ENCODE measurements at places on chromosomes 3 and 15.

GRCh38 chr3:178485756-178486155, 50.5 kb upstream of the KCNMB2 start:
- no peak for DNase-seq

DNA sequence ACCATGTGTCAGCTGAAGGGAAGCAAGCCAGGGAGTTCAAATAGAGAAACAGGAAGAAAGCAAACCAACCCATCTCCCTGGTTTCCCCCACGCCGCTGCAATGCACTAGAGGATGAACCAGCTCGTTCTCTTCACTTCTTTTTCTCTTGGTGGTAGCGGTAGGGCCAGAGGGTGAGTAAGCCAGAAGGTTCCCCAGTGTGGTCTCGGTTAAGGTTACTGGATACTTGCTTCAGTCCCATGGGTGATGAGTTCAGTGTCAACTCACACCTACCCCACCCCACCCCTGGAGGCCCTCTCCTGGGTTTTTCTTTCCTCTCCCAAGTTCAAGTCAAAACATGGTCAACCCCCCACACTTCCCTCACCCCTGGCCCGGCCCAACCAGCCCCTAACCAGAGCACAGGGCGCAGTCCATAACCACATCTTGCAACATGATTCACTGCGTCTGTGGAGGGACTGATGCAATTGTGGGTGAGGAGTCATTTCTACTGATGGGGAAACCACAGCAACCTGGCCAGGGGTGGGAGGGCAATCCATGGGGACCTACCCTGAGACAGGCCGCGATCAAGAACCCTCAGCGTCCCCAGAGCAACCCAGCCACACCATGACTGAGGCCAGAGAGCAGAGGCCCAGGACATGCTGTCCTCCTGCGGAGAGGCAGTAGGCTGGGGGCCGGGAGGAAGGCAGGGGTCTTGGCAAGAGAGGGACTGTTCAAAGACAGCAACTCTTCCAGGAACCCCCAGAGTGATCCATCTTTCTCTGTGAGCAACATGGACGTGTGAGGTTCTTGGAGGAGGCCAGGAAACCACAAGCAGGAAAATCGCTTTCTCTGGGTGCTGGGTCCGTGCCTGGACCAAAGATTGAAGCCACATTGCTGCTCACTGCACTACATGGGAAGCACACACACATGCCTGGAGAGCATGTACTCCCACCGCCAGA, 276.6 kb downstream of the UACA start:
- no peak for DNase-seq

DNA sequence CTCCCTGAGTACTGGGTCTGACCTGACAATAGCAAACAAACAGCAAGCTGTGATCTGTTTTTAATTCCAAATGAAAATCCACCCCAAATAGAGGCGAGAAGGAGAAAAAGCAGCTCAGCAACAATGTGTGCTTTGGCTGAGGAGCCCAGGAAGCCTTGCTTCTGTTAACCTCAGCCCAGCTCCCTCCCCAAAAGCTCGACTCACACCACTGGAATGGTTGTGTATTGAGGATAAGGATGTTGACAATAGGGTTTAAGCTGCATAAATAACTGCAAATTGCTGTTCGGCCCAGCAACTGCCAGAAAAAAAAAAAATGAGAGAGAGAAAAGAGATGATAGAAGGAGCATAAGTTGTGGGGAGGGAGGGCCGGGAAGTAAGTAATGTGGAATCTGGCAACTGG, 104.0 kb upstream of the TBC1D5 start:
- no peak for DNase-seq

DNA sequence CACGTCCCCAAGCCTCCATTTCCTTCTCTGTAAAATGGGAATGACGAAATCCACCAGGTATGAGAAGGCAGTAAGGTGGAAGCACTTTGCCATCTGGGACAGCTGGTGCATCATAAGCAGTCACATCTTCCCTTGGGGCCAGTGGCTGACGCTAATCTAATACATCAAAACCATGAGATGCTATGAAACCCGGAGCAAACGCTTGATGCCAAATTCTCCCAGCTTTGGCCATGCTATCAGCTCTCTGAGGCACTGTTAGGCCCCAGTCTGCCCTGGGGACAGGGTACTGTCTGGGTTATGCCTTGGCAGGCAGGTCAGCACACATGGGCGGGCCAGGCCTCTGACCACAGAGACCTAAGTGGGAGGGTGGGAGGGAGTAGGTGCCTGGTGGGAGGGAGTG, 66.1 kb downstream of the ADAMTS17 start:
- DNase-seq: no peak

- no peak for DNase-seq
These were observed 24.2 kb upstream of the SLC41A3 start for GRCh38 chr3:126107957-126108675.

- DNase-seq: no peak
These were observed 68.9 kb upstream of the GOLGA6B start for GRCh38 chr15:72585476-72586058.

DNA sequence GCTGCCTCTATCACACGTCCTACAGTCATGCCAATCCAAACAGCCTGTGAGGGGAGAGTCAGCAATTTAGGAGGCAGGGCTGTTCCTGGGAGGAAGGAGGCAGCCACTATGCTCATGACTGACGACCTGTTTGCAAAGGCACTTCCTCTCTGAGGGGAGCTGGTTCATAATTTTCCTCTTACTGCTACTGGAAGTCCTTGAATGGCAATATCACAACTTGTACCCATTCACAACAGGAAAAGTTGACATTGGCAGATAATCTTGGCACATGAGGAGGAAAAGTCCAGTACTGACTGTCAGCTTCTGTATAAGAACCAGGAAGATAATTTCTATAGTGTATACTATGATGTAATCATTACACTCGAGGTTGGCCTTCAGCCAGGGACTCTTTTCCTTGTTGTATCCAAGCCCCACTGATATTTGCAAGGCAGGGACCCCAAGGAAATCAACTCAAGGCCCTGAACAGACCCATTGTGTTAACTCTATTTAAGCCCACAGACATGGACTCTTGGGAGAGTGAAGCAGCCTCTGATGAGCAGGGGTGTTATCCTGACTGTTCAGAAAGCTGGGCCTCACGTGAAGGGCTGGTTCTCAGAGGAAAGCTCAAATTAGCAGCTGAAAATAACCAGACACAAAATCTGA, 267.3 kb upstream of the ADAMTS9 start:
- no peak for DNase-seq

DNA sequence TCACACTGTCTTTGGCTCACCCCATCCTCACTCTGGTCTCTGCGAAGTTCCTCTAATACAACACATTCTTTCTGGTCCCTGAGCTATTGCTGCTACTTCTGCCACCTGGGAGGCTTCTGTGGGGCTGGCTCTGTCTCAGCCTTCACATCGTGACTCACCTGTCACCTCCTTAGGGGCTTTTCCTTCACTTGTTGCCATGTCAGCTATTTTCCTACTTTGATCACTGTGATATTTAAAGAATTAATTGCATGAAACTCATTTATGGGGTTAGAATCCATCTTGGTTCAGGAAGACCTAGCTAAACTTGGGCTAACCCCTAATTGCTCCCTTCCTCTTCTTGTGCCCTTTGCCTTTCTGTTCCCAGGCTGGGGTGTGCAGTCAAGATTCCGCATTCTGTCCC, 346.9 kb downstream of the WDR72 start:
- DNase-seq: no peak

GRCh38 chr3:134797057-134797740, 2.1 kb downstream of the EPHB1 start:
- no peak for DNase-seq

DNA sequence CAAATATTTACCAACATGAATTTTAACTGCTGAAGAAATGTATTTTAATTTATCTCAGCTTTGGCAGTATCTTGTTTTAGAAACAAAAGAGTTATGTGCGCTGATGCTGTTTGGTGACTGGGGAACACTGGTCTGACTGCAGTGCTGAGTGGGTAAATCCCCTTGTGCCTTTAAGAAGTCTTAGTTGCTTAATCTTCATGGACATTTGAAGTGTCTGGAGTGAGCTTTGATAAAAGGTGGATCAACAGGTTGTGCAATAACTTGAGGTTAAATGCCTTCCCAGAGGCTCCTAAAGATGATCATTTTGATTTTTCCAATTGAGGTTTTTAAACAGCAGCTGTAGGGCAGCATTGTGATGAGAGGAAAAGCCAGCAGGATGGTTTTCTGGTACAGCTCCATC, 68.7 kb downstream of the TP63 start:
- no peak for DNase-seq

DNA sequence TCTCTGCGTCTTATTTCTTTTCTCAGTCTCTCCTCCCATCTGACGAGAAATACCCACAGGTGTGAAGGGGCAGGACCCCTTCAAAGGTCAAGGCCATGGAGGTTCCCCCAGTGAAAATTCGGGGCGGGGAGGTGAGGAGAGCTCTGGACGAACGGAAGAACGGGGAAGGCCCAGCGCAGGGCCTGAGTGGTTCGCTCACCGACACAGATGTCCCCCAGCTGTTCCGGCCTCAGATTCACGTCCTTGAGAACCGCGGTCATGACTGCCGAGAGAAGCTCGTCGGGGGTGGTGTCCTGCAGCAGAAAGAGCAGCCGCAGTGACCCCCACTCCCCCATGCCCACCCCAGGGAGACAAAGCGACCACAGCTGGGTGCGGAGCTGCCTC, 542 bp downstream of the ACAA1 start:
- DNase-seq: no peak

GRCh38 chr15:76823890-76824289, 81.2 kb downstream of the SCAPER start:
- DNase-seq: no peak

DNA sequence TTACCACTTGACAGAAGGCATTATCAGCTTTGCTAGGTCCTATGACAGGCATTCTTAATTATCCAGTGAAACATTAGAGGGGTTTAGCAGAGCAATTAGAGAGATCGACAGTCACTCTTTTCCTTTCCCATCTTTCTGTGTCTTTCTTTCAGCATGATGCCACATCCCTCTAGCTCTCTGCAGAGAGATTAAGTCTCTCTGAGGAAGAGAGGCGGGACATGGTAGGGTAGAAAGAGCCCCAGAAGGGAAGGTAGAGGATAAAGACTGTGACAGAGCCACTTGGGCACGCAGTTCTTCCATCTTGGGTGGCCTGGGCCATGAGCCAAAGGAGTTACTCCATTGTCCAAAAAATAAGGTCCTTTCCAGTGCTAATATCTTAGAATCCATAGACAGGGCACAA, 55.8 kb downstream of the HHLA2 start:
- no peak for DNase-seq

- DNase-seq: no peak
These were observed 6.3 kb downstream of the FAM107A start for GRCh38 chr3:58570851-58571250.

DNA sequence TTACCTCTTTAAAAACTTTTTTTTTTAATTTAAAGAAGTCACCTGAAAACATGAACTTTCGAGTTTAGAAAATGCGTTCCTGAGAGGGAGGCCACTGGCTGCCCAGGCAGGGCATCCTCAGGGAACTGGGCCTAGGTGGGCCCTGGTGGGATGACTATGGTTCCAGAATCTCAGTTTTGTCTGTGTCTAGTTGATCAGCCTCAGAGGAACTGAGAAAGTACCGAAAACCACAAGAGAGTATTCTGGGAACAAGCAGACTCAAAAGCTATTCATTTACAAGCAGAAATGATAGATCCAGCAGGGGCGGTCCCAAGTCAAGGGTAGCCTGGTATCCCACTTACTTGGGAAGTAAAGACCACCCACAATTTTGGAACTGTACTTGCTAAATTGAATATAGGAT, 10.5 kb downstream of the WWTR1 start:
- DNase-seq: no peak

- peak; percentile 1 for DNase-seq
These were observed 16.8 kb downstream of the NOX5 start for GRCh38 chr15:69031013-69032001.

GRCh38 chr15:40723919-40724318, 28.9 kb downstream of the RAD51 start:
- DNase-seq: no peak

DNA sequence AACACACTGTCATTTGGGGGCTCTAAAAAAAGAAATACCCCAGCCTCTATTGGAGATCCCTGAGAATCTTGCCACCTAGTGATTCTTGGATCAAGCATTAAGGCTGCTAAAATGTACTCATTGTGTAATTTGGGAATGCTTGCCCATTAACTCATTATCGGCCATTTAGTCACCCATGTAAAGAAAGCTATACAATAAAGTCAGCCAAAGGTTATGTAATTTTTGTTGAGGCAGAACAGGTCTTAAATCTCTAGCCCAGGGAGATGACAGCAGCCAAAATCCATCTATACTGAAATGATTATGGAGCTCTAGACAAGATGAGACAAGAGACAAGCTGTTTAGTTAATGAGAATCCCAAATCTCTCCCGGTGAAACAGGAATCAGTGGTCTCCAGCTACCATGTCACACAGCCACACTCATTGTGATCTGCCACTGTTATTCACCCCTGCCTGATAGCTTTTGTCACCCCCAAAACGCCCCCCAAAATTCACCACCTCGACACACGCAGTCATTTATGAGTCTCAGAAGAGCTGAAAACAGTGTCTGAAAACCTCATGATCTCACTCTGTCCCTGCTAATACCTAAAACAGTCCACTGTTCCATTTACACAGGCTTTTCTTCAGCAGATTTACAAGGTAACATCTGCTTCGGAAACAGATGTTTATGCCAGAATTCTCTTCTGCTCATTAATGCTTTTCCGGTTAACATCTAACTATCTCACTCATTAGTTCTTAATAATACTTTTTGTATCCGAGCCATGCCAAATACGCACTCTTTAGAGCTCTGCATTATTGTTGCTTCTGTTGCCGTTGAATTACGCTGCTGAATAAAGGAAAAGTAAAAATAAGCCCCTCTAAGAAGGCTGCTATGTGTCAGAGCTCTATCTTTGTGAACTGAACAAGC, 138.5 kb downstream of the RORA start:
- no peak for DNase-seq

DNA sequence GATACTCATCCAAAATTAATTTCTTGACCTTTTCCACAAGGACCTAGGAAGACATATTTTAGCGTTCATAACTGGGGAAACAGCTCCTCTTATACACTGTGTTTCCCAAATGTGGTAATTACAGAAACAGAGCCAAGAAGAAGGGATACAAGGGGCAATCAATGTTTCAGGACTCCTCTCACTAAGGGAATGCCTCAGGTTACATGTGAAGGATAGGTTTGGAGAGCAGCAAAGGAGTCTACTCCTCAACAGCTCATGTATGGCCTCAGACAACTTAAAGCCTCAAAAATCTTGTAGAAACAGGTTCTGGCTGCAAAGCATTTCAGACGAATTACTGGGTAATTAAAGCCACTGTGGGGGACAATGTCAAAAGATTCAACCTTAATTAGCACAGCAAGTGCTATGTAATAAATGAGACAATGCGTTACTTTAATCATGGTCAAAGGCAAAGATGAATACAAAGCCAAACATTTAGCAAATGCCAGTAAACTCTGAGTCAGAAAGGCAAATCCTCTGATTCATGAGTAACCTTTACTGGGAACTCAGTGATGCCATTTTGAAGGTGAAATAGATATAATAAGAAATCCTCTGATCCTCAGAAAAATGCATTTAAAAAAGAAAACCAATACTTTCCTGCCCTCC, 1111.2 kb downstream of the TUSC7 start:
- DNase-seq: no peak

All from stimulated activated CD4-positive, alpha-beta T cell treated with anti-CD3 and anti-CD28 coated beads, Interleukin-12 subunit alpha, Interleukin-12 subunit beta, amount 100 ng/mL, for 24 hours (primary cell).